ENCODE measurements at places on chromosomes 12 and 14.

- DNase-seq = no peak
Measured at GRCh38 chr12:49264466-49264872, 413 bp upstream of the TUBA1C start.

DNA sequence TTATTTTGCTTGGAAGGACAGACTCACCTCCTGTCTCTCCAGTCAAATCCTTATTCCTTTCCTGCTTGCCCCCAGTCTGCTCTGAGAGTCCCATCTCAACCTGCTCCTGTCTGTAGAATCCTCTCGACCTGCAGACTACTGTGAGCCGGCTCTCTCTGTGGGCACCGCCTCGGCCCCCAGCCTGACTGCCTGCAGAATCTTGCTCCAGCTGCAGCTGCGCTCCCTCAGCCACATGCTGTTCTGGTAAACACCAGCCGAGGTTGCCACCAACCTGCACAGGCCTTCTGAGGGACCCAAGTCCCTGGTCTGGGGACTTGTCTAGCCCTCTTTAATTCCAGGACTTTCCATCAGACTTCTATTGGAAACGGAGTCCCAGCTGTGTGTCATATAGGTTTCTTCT lies 44.8 kb upstream of the PRMT8 start:
- no peak for DNase-seq

DNA sequence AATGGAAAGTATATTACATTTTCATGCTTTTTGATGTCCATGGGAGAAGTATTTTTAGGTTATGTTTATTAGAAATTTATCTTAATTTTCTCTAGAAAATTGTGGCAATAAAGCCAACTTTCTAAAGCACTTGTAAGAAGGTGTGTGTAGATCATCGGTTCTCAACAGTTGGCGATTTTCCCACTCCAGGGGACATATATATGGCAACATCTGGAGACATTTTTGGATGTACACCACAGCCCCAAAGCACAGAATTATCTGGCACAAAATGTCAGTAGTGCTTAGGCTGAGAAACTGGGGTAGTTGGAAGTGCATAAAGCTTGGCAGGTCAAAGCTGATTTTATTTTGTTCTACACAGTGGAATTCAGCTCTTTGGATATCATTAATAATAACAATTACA lies 86.9 kb downstream of the FLRT2 start:
- no peak for DNase-seq

GRCh38 chr14:59919570-59920377 lies at the start of gene LRRC9:
Gene LRRC9, plus strand, starts transcription at chr14:59920144.
- DNase-seq = peak; percentile 55

DNA sequence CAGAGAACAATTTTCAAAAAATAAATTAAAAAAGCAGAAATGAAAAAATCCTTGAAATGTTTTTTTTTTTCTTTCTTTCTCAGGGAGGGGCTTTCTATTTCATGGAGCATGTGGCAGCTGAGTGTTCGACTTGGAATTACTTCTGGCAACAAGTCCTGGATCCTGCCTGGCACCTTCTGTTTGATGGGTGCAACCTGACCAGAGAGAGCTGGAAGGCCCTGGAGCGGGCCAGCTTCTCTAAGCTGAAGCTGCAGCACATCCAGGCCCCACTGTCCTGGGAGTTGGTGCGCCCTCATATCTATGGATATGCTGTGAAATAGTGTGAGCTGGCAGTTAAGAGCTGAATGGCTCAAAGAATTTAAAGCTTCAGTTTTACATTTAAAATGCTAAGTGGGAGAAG lies 22.5 kb upstream of the HIGD1C start:
- no peak for DNase-seq

All from nucleus accumbens (tissue), 56 donors.